ENCODE measurements at places on chromosomes 3 and 15.
A peak's percentile ranks its signal among the peaks of the same experiment; 100 is the strongest.

DNA sequence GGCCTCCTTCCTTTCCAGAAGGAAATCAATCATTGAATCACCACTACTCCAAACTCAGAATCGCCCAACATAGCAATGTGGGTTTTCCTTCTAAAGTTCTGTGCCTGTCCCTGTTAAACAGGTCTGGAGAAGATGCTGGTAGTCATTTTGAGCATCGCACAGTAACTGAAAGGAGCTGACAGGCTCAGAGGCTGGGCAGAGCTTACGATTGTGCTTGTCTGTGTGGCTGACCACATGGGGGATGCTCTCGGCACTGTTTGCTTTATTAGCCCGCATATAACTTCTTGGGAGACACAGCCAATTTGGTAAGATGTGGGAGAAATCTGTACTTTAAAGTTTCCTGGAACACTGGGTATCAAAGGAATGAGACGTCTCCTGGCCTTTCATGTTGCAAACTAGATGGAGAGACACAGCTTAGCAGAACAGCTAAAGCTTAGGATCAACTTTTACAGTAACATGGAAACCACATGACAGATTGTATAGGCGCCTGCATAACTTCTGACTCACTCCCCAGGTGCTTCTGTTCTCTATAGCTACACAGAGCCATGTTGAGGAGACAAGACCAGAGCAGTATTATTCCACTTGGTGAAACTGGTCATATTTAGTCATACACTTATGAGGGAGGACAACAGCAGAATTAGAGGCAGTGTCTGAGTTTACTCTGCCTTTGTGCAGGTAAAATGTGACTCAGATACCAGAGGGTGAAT lies 374.1 kb downstream of the RORA start:
- no peak for DNase-seq

DNA sequence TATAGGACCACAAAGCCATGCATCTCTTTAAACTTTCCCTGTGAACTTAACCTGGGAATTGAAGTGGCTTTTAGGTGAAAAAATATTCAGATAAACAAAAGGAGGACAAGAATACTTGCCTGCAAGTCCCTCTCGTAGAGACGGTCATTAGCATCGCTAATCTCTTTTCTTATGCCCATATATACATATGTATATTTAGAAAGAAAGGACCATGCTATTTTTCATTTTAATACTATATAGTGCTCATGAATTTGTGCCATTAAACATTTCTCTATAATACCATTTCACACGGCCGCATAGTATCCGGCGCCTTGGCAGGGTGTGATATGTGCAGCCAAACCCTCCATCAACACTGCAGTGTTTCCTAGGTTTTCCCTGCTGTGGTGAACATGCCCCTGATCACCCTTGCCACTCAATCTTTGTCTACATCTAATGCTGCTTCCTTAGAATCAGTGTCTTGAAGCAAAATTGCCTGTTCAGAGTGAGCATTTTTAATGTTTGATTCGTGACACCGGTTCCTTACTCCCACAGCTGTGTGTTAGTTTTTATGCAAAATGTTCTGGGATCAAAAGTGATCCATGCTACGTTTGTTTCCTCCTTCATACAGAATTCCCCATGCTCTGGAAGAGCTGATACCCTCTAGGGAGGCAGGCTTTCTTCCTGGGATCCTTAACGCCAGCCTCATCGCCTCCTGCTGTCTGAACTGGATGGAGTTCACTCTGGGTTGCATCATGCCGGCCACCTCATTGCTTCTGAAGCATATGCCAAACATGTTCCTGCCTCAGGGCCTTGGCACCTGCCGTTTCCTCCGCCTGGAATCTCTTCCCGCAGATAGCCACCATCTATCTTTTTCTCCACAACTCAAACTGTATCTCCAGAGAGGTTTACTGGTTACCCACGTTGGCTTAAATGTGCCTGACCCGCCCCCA lies 118.1 kb downstream of the FBLN2 start:
- no peak for DNase-seq

DNA sequence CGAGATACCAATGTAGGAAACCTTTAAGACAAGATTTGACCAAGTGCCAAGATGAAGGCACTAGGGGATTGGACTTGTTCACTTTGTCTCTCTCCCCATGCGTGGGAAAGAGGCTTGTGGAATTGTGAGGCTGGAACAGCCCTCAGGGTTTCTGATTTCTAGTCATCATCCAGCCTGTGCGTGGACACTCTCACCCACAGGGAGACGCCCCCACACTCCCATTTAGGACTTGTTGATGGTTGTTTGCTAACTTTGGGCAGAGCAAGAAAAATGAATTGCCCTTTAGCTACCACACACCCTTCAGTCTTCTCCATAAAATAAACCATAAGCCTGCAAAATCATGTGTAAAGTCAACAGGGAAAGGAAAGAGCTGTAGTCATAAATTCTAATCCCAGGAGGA lies 18.4 kb downstream of the ACKR2 start:
- DNase-seq = no peak

DNA sequence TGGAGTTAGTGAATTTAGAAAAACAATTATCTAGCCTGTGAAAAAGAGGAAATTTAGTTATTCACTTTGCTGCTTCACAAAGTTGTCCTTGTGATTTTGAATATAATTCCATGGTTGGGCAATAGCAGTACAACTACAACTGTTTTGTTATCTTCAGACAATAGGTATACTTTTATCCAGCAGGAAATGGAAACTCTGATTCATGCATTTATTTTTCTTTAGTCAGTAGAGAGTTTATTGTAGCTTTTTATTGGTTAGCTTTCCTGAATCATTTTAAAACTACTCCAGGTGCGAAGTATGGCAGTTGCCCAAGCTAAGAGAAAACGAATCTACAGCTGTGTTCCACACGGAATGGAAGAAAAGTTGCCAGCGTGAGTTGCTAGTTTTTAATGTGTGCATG lies 80.3 kb downstream of the TM4SF4 start:
- DNase-seq = no peak

- DNase-seq = no peak
These were observed 116.5 kb downstream of the SLMAP start for GRCh38 chr3:57872606-57873005.

DNA sequence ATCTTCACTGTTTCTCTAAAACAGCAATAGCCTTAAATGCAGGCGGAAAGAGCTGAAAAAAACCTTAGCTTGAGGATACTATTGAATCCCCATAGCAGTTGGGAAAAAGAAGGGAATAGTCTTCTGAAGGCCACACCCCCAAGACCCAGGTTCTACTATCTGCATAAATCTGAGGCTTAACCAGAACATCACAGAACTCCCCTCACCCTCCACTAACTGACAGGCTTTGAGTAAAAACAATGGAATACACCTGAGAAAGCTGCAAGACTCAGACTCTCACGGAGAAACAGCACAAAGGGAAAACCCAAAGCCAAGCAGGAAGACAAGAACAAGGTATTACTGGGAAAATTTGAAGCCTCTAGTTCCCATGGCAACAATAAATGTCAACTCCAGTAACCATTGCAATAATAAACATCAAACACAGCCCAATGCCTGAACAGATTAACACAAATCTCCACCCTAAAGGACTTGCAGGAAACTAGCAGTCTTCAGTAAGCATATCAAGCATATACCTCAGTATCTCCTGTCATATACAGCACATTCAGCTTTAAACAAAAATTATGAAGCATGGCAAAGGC lies 56.4 kb downstream of the TMCC1 start:
- no peak for DNase-seq

DNA sequence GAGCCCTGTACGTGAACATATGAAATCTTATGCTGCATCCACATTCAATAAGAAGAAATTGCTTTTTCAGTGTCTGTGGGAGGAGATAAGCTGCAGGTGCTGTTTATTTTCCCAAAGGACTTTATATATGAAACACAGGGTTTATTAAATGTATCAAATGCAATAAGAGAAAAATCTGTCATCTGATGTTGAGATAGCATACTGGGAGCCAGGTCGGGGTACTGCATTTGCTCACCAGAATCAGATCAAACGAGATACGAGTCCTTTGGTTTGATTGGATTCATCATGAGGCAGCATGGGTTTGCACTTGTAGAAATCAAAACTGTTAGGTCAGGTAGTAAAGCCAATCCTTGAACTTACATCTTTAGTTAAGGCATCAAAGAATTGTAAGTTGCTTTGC lies 91.4 kb downstream of the SLC49A4 start:
- no peak for DNase-seq

GRCh38 chr3:58214484-58215316 lies 3.9 kb upstream of the DNASE1L3 start:
- DNase-seq = no peak

- DNase-seq = no peak
These were observed 324.0 kb upstream of the CHRM5 start for GRCh38 chr15:33644304-33644703.

GRCh38 chr15:59689626-59690236 lies 611 bp upstream of the BNIP2 start:
- peak; percentile 47 for DNase-seq

GRCh38 chr3:64257100-64257755 lies 32.0 kb upstream of the PRICKLE2 start:
- DNase-seq = no peak

- peak; percentile 44 for DNase-seq
These were observed 70.2 kb downstream of the APBA2 start for GRCh38 chr15:28955993-28956421.

GRCh38 chr3:13621381-13622221 lies 72.7 kb downstream of the FBLN2 start:
- peak; percentile 85 for DNase-seq

GRCh38 chr3:18740631-18741583 lies 315.8 kb upstream of the SATB1 start:
- peak; percentile 77 for DNase-seq

GRCh38 chr3:131361464-131362421 lies 19.8 kb upstream of the NUDT16 start:
- peak; percentile 27 for DNase-seq

DNA sequence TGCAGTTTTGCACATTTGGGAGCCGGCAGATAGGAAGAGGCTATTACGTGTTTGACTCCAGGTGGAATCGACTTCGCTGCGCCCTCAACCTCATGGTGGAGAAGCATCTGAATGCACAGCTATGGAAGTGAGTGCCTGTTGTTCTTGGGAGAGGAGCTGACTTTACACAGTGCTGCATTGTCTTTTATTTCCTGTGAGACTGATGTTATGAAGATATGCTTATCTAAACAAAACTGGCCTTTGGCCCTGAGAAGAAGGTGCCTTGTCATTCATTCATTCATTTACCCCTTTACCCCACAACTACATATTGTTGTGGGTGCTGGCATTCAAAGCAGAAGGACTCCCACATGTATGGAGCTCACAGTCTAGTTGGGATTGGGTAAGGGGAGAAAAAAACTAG lies 32.6 kb downstream of the PSMD6 start:
- DNase-seq = no peak

- DNase-seq = no peak
These were observed 53.9 kb upstream of the RYR3 start for GRCh38 chr15:33256874-33257273.

DNA sequence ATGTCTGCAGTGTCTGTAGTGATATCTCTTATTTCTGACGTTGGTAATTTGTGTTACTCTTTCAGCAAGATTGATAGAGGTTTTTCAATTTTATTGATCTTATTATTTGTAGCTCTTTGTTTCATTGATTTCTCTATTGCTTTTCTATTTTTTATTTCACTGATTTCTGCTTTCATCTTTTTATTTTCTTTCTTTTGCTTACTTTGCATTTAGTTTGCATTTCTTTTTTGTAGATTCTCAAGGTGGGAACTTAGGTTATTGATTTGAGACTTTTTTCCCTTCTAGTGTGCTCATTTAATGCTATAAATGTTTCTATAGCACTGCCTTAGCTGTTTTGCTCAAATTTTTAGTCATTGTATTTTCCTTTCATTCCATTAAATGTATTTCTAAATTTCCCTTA lies 49.5 kb upstream of the GABRG3 start:
- no peak for DNase-seq

DNA sequence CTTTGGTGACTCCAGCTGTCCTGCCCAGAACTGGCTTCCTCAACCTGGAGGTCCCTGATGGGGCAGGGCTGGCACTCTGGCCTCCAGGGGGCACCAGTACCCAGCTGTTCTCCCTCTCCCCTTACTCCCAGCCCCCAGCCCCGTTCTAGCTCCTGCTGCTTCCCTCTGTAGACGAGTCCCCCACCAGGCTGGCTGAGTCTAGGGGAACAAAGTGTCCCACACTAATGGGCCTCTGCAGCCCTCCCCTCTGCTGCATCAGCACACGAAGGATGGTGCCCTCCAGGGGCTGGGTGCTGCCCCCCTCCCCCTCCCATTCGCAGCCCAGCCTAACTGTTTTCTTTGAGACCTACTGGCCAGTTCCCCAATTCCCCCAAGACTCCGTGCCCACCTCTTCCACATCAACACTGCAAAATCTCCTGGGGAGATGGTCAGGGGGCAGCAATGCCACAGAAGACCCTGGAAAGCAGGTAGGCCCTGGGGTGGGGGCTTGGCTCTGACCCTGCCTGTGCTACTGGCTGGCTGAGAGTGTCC lies 4.2 kb downstream of the RHCG start:
- DNase-seq = no peak

DNA sequence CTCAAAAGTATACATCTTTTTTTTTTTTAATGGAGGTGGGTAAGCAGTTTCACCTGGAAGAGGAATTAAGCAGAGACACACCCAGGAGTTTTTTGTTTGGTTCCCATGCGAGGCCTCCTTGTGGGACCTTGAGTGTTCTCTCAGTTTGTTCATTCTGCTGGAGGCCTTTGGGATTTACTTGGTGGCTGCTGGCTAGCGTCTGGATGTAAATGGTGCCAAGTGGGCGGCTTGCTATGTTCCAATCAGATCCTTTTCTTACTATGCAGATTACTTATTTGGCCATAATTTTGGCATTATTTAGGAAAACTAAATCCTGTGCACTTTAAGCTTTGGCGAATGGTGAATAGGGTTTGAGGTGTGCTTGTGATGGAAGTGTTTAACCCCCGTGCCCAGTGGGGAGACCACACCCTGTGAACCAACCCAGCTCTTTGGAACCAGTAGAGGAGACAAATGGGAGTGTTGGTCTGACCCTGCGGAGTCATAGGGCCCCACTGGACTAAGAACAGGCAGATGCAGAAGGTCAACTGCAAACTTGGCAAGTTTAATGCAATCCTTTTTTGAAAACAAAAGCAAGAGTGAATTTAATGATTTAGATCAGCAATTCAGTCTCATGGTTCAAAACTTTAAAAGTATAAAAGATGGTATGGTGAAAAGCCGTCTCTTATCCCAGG lies 79.4 kb downstream of the EBLN2 start:
- no peak for DNase-seq

DNA sequence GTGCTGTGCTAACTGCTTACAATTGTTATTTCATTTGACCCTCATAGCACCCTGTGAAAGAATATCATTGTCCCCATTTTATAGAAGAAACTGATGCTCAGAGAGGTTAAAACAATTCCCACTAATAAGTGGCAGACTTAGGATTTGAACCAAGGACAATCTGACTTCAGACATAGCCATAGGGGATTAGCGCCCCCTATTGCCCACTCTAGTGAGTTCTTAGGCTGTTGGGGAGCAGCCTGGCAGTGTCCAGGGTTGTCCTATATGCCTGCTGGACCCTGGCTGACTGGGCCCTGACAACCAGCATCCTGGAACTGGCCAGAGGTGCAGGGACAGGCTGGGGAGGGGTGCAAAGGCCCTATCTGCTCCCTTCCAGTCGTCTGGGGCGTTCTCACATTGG lies 15.4 kb downstream of the DPH3 start:
- no peak for DNase-seq

DNA sequence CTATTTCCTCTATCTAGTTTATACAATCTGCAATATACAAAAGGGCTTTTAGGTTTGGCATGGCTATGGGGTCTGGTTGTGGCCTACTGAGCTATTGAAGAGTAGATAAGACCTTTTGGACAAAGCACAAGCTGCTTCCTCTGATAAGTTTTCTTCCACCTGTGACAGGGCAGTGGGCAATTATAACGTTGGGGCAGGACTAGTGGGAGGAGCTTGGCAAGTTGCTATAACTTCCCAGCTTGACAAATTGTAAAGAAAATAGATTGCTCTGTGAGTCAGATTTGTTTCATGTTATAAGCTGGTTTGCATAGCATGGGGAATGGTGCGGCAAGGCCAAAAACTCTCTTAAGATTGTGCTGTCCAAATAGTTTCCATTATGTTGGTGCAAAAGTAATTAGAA lies 64.9 kb downstream of the SLC7A14 start:
- no peak for DNase-seq
